Suppressor macrophage (primary cell): ENCODE measurements at places on chromosomes 5 and 9.
A peak's percentile ranks its signal among the peaks of the same experiment; 100 is the strongest.

DNA sequence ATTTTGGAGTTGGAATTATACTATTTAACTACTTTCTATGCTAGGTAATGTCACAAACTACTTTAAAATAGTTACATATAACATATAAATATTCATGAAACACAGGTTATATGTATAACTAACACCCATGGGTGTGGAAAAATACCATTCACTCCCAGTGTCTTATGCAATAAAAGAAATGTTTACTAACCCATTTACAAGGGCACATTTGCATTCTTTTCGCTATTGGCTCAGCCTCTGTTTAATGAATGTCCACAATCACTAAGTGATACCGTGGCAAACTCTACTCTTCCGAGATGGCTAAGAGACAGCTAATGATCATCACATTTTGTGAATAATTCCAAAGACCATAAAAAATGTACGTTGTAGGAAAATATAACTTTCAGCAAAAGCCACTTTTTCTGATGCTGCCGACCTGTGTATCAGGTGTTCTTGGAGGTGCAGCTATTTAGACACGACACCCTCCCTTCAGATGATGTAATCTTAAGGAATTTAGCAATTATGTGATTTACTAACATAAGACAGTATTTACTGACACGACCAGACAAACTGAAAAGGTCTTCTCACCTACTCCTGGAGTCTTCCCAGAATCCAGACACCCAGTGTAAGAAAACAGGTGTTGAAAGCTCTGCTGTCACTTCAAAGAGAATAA is 121.7 kb upstream of the FAM120A start:
- no peak for DNase-seq

GRCh38 chr5:34047774-34048572 is 5.0 kb upstream of the C1QTNF3 start:
- DNase-seq, result peak; percentile 58

DNA sequence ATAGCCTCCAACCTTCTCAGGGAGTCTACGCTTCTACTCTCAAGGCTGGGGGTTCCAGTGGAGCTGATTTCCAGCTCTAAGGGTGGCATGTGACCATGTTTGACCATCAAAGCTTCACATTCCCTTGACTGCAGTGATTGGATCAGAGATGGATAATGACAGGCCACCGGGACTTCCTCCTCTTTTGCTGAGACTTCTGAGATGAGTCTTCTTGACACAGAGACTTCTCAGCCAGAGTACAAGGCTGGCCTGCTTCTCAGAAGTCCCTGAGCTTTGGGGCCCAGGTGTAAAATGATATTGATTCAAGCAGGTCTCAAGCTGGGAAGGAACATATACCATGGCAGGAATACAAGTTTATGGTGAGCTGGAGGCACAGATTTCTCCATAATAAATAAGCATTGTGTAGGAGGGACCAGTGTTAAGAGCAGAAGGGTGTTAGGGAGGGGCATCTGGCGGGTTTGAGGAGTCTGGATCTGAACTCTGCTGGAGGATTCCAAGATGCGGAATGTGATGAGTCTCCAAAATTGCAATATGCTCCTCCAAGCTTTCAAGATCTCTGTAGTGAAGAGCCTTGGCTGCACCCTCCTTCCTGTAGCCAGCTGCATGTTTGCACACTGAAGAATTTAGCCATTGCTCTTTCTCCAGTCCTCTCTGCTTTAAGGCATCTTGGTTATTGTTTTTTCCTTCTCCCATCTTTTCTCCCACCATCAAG is 41.7 kb upstream of the HSD17B4 start:
- no peak for DNase-seq

DNA sequence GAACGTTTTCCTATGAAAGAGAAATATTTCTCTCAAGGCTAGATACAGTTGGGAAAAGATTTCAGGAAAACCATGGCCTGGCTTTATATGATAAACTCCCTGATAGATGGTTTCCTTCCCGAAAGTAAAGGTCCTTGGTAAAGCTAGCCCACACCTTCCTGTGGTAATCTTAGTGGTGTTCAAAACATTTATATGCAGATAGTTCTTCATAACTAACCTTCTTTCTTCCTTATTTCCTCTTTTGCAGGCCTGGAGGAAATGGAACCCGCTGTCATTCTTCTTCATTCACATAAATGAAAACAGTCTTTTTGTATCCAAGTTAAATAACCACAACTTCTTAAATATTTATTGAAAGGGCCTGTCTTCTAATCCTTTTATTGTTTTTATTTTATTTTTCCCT is 474.0 kb upstream of the ACTBL2 start:
- DNase-seq, result peak; percentile 2

- no peak for DNase-seq
Observed at GRCh38 chr9:6506571-6506970, 93.6 kb downstream of the UHRF2 start.

GRCh38 chr5:126615286-126615685 is 14.5 kb downstream of the PHAX start:
- DNase-seq, result no peak

GRCh38 chr5:4156889-4157288 is 561.3 kb downstream of the IRX1 start:
- DNase-seq, result no peak

- DNase-seq, result no peak
Observed at GRCh38 chr5:34863946-34864345, 25.0 kb downstream of the TTC23L start.

DNA sequence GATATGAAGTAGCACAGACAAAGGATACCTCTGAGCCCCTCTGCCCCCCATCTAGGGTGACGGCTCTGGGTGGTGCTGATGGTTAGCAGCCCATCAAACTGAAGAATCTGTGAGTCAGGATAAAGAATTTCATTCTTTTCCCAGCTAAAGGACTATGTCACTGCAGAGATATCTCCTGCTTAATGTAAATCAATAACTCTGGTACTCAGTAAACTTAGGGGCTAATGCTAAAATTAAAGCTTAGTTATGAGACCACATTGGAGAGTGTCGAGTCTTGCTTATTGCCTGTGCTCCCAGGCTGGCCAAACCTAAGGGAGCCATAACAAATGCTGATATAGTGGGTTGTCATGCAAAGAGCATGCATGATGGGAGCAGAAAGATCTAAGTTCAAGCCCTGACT is 25.6 kb upstream of the ACTBL2 start:
- no peak for DNase-seq

- peak; percentile 65 for DNase-seq
Observed at GRCh38 chr5:139392678-139393496, 2.0 kb downstream of the PROB1 start.

- DNase-seq, result peak; percentile 39
Observed at GRCh38 chr5:14775857-14776256, 95.7 kb downstream of the ANKH start.

DNA sequence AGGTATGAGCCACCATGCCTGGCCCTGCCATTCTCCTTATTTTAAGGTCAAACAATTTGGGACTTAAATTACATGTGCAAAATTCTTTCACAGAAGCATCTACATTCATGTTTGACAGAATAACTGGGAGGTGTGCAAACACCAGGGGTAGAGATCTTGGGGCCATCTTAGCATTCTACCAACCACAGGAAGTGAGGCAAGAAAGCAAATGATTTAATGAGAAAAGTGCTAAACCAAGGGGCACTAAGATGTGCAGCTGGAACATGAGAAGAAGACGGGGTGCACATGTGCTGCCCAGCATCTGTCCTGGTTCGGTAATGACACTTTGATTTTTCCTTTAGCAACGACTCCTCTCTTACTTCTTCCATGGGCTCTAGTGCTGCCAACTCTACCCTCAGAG is 1.2 kb upstream of the F12 start:
- no peak for DNase-seq

DNA sequence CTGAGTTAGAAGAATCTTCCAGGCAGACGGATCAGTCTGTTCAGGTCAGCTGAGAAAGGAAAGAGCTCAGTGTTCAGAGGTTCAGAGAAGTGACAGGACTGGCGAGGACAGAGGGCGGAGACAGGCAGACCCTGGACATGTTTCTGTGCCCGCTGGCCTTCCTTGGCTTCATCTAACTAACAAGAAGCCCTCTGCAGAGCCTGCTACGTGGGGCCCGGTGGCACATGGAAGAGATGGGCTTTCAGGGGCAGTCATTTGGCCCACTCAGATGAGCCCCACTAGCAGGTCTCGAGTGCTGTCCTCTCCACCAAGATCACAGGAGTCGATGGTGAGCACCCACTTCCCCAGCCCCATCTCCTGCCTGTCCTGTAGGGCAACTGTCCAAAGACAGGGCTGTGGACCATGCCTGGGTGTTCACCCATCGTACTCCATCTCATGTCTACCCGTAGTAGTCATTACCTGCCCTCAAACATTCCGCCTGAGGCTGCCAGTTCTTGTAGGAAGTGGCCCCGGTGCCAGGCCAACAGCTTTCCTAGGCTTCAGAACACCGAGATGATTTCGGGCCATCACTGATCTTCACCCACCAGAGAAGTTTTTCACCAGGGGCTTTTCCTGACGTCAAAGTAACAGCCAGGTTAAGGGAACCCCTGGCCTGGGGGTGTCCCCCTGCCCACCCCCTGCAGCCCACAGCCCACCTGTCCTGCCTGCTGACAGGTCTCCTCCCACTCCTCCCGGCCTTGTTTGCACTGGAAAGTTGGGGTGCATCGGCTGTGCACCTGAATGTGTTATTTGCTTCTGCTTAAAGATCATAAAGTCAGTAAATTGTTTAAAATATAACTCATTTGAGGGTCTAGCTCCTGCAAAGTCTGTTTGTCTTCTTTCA is 14.0 kb downstream of the IRX2 start:
- no peak for DNase-seq

DNA sequence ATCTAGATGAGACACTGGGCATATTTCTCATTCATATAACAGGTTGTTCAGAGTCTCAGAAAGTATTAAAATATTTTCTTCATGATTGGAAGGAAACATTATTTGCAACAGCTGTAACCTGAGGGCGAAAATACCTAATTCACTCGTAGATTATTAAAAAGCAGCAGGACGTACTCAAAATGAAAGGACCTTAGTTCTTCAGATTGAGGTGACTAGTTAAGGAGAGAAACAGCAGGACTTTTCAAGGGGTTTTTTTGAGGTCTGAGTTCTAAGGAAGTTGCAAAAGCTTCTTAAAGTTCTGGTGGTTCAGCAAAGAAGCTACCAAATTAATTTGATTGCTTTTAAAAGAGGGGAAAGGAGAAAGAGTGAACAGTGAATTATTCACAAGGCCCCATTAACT is 174.9 kb downstream of the TMEM161B start:
- no peak for DNase-seq

GRCh38 chr5:142939006-142939405 is 168.8 kb downstream of the ARHGAP26 start:
- peak; percentile 10 for DNase-seq

- DNase-seq, result no peak
Observed at GRCh38 chr5:135204151-135204600, 170.1 kb upstream of the PITX1 start.

DNA sequence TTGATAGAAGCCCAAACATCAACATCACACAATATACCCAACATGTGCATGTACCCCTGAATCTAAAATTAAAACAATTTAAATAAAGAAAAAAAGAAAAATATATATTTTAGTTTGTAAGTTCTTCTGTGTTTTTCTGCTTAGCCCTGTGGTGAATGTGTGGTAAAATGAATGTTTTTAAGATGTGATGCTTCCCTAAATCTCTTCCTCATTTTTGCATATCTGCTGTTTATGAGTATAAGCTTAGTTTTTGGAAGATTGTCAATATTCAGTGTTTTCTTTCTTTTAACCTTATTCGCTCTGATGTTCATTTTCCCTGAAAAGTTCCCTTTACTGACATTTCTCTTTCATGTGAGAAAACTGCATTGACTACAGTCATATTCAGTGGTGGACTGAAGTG is 44.4 kb upstream of the DAB2 start:
- no peak for DNase-seq

DNA sequence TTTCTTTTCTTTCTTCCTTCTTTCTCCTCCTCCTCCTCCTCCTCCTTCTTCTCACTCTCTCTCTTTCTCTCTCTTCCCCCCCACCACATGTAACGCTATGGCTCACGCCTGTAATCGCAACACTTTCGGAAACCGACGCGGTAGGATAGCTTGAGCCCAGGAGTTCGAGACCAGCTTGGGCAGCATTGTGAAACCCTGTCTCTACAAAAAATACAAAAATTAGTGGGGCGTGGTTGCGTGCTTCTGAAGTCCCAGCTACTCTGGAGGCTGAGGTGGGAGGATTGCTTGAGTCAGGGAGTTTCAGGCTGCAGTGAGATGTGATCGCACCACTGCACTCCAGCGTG is 736 bp upstream of the GLDC start:
- no peak for DNase-seq

GRCh38 chr9:1878811-1879210 is 136.3 kb upstream of the SMARCA2 start:
- no peak for DNase-seq

- DNase-seq, result no peak
Observed at GRCh38 chr5:75342836-75343235, 5.8 kb downstream of the HMGCR start.

DNA sequence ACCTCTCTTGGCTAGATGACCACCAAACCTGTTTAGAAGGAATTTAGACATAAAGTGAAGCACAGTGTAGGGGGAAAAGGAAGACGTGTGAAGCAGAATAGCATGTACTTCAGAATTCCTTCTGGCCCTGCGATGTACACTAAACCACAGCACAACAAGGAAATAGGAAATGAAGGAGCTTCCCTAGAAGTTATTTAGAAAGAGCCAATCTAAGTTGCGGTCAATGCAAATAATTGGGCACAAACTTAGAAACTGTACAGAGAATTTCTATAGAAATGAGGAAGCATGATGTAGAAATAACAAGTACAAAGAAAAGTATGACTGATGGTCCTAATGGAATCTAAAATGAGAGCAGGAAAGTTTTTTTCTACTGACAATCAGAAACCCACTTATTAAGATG is 41.5 kb downstream of the ANKRD55 start:
- DNase-seq, result peak; percentile 78

DNA sequence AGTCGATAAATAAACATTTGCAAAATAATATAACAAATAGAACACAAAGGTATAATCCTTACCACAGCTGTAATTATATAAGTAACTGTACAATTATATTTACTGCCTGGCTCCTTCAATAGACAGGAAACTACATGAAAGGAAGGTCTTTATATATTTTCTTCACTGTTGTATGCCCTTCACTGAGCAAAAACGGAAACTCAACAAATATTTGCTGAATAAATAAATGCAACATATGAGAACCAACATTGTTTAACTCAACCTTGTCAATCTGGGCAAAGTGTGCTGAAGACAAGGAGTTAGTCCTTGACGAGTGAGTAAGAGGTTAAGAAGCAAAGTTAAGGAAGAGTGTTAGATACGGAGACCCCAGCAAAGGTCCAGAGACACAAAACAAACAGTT is 22.6 kb downstream of the PSMD5 start:
- DNase-seq, result no peak

GRCh38 chr5:16732356-16732755 is 115.6 kb upstream of the RETREG1 start:
- no peak for DNase-seq
